ENCODE measurements at places on chromosomes 6 and 20.
A peak's percentile ranks its signal among the peaks of the same experiment; 100 is the strongest.

DNA sequence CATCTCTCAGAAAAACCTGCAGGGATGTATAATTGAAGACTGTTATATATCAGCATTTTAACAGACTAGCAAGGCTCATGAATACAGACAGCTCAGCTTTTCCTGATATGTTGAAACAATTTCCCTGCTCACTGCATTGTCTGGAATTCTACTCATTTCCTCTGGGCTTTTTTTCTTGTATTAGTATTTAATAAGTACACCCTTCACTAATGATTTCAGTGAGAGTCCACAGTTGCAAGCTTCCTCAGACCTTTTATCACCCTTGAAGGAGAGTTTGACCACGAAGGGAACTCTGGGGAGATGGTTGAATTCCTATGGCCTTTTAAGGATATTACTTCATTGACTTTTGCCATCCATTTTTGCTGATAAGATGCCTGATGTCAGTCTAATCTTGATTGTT is 248.7 kb downstream of the ADGB start:
- DNase-seq: no peak

GRCh38 chr6:57075092-57075491 is 14.9 kb upstream of the ZNF451 start:
- no peak for DNase-seq

- DNase-seq: no peak
Observed at GRCh38 chr6:130320908-130321307, 44.9 kb upstream of the TMEM200A start.

GRCh38 chr6:77034161-77034560 is 429.1 kb downstream of the HTR1B start:
- DNase-seq: peak; percentile 87
